NCI-H2171 (cell line): ENCODE measurements at places on chromosomes 4 and X.

GRCh38 chr4:151169223-151169622 lies 69.8 kb downstream of the RPS3A start:
- DNase-seq: peak; percentile 61

DNA sequence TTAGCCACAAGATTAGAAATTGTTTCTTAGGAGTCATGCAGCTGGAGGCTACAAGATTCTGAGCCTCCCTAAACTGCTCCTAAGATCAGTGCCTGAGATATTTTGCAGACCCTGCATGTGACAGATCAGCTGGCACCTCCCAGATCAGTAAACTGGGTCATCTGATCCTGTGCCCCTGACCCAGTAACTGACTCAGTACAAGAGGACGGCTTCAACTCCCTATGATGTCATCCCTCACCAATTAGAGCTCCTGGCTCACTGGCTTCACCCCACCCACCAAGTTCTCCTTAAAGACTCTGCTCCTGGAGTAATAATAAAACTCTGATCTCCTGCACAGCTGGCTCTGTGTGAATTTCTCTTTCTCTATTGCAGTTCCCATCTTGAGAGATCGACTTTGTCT lies 45.4 kb upstream of the PNPLA4 start:
- DNase-seq: no peak

DNA sequence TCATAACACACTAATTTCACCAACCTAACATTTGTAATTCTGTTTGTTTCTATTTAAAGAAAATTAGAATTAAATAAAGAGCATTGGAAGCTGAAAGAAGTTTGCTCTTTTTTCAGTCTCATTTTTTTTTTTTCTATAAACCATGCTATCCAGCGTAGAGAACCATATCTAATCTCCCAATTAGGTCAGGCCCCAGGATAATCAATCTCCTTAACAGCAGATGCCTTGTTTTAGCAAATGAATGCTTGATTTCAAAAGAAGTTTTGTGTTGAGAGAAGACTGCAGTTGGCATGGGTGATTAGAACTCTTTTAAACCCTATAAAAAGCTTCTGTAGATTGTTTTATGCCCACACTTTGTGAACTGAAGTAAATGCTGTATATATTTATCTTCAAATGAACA lies 15.6 kb upstream of the MAD2L1 start:
- DNase-seq: no peak

DNA sequence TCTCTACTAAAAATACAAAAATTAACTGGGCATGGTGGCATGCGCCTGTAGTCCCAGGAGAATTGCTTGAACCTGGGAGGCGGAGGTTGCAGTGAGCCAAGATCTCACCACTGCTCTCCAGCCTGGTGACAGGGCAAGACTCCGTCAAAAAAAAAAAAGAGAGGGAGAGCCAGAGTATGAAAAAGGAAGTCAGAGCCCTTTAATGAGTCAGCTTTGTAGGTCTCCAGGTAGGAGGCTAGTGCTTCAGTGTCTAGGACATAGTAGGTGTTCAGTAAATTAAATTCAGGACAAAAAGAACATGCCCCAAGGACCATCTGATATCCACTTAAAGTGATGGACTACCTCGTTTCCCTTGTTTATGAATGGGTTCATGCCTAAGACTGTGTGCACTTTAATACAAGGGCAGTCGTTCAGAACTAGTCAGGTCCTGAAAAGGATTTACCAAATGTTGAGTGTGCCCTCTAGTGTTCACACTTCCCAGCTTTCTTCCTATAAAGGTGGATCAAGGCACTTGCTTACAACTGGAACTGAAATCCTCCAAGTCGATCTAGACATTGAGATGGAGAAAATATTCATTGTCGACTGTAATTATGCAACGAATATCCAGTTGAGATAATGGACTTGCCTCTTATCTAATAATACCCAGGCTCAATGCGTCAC lies 29.0 kb downstream of the F9 start:
- DNase-seq: peak; percentile 0

GRCh38 chr4:25842229-25842845 lies 20.5 kb downstream of the SEL1L3 start:
- DNase-seq: no peak

DNA sequence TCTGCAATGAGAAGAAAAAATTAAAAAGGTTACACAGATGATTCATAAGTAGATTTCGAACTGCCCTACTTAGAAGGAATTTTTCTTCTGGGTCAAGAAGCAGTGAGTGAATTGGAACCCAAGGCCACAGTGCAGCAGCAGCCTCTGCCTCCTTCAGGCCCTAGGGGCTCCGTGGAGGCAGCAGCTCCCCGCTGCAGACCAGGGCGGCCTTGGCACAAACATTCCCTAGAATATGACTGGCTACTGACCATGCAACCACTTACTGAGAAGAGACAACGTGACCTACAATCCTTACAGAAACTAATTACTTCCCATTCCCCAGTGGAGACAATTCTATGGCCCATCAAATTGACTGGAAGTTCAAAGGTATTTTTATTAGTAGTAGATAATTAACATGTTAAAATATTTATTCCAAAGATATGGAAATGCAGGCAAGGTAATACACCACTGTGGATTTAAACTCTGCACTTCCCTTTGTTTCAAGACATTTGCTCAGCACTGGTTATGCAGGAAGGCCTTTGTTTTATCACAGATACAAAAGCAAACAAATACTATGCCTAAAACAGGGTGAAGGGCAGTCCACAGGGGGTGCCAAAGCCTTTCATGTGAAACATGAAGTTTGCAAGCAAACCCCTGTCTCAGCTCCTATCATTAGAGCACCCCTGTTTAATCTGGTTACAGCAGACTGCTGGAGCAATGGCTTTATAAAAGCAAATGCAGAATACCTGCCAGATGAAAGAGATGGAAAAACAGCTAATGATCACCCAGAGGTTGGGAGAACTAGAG lies 59.2 kb downstream of the PCDH19 start:
- DNase-seq: no peak

- DNase-seq: no peak
Observed at GRCh38 chrX:64427281-64427680, 32.0 kb upstream of the MTMR8 start.

GRCh38 chrX:75968293-75968692 lies 183.2 kb upstream of the MAGEE2 start:
- no peak for DNase-seq

DNA sequence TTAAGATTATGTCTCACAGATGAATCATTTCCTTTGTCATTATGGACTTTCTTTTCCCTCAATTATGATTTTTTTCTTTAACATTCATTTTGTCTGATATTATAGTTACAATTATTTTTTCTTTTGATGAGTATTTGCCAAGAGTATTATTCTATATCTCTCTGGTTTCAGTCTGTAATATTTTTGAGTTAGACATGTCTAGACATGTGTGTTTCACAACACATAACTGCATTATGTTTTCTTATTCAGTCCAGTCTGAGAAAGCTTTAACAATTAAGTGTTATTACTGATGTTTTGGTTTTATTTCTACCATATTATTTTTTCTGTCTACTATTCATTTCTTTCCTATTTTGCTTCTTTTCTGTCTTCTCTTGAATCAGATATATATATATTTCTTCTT lies 108.3 kb upstream of the MID1IP1 start:
- DNase-seq: no peak

- no peak for DNase-seq
Observed at GRCh38 chrX:113906168-113906567, 677.7 kb upstream of the HTR2C start.

DNA sequence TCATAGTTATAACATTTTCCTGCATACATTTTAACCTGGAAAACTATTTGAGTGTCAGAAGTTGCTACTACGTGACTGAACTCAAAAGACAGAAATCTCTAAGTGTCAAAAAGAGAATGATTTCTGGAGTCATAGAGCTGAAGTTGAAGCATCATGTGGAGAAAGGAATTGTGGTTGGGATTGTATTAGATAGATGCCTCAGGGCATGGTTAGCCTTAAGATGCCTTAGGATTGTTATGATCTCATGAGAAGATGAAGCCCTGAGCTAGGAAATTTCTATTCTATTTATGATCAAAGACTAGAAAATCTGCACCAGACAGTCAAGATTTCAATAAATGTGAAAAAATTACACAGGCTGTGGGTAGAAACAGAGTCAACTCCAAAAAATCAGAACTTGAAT lies 20.2 kb downstream of the EPGN start:
- no peak for DNase-seq

DNA sequence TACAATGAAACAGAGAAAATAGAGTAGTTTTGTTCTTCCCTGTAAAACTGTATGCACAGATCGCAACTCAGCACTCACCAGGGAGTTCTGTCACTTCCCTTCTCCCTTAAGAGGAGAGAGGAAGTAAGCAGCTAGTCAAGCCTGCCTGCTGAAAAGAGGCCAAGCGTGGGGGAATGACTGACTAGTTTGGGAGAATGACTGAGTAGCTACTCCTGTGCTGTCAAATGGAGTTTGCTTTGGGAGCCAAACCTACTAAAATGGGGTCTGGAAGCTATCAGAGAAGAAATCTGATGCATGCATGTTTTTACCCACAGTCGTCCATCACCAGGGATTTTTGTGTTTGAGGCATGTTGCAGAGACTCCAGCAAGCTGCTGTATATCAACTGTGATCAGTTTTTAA lies 54.6 kb upstream of the LHFPL1 start:
- DNase-seq: no peak

DNA sequence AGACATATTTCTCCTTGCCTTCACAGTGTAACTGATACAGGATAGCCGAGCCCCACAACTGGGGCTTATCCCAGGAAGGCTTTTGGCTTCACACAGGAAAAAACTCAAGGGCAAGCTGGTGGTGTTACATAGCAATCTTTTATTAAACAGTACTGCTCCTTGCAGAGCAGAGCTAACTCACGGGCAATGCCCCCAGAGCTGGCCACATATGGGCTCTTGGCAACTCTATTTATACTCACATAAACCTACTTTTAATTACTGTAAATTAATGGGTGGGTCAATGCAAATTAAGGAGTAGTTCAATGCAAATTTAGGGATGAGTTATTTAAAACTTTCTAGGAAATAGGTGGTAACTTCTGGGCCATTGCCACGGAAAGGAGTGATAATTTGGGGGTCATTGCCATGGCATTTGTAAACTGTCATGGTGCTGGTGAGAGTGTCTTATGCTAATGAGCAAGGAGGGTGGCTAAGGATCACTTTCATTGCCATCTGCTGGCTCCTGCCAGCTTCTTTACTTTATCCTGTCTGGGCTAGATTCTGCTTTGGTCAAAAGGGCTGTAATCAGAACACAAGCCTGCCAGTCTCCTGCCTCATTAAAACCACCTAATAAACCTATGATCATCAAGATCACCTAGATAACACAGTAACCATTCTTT lies 288.8 kb downstream of the CENPC start:
- DNase-seq: peak; percentile 35

GRCh38 chr4:80069837-80070731 lies 2.9 kb downstream of the ANTXR2 start:
- DNase-seq: no peak

GRCh38 chr4:102180046-102180445 lies 165.2 kb downstream of the SLC39A8 start:
- DNase-seq: no peak

- no peak for DNase-seq
Observed at GRCh38 chrX:13101441-13102139, 57.2 kb upstream of the FAM9C start.

GRCh38 chr4:112739442-112739841 lies 102.5 kb downstream of the LARP7 start:
- no peak for DNase-seq

- no peak for DNase-seq
Observed at GRCh38 chrX:35562395-35562794, 235.7 kb upstream of the MAGEB16 start.

DNA sequence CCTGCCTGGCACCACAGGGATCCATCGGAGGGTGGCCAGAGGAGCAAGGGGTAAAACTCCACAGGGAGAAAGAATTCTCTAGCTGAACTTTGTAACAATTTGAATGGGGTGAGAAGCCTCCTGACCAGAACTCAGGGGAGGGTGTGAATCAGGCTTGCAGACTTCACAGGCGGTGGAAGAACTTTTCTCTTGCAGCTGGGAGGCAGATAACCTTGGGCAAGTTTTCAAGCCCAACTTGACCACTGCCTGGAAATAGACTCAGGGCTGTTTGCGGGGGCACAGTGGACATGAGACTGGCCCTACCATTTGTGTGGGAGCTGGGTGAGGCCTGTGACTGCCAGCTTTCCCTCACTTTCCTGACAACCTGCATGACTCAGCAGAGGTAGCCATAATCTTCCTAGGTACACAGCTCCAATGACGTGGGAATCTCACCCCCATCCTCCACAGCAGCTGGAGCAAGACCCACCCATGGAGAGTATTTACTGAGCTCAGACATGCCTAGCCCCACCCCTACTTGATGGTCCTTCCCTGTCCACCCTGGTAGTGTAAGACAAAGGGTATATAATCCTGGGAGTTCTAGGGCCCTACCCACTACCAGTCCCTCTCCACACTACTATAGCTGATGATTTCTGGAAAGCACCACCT lies 210.0 kb upstream of the AGTR2 start:
- DNase-seq: no peak

GRCh38 chr4:48772556-48772955 lies 7.5 kb downstream of the FRYL start:
- DNase-seq: no peak

DNA sequence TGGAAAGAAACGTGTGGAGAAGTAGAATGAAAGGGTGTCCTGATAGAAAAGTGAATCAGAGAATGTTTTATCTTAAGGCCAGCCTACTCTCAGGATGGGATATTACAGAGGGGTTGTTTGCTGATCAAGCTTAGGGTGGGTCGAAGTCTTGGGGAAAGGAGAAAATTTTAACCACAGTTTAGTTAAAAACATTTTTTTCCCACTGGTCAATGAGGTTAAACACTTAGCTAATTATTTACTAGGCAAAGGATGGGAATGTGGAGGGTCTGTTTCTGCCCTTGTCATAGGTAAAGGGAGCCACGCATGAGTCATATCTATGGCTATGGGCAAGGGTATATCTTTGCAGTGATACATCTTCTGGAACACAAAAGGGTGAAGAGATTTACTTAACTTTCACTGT lies 16.1 kb upstream of the SULT1E1 start:
- no peak for DNase-seq

GRCh38 chrX:56853436-56853835 lies 124.4 kb downstream of the NBDY start:
- DNase-seq: no peak

DNA sequence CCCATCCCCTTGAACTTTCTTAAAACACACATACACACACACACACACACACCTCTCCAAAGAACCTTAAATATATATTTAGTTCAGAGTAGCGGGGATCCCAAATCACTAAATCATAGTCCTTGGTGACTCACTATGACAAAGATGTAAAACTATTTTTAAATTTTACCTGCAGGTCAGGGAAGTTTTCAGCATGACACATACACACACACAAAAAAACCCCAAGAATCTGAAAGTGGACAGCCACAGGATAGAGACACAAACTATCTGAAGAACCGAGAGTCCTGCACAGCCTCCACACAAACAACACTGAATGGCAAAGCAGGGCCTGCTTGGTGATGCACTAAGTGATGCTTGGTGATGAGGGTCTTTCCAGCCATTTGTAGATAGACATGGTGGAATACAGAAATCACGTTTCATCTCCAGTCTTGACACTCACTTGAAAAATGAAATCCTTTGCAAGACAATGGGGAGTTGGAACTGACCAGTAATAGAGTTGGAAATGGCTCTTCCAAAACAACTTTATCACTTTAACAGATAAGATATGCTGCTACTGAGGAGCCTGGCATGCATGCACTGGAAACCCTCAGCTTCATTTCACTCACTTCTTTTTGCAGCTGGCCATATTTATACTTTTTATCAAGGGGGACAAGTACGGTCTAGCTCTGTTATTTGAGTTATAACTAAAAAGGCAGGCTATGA lies 307.3 kb downstream of the RAPGEF2 start:
- DNase-seq: no peak

- DNase-seq: no peak
Observed at GRCh38 chr4:177119021-177119471, 190.6 kb upstream of the NEIL3 start.
